ENCODE measurements at places on chromosomes 12 and 14.

- no peak for DNase-seq
Measured at GRCh38 chr14:100294963-100295330, 11.3 kb downstream of the SLC25A29 start.

- DNase-seq, result no peak
Measured at GRCh38 chr12:172732-173161, 41.2 kb downstream of the SLC6A12 start.

- no peak for DNase-seq
Measured at GRCh38 chr12:75816897-75817296, 214.7 kb downstream of the PHLDA1 start.

DNA sequence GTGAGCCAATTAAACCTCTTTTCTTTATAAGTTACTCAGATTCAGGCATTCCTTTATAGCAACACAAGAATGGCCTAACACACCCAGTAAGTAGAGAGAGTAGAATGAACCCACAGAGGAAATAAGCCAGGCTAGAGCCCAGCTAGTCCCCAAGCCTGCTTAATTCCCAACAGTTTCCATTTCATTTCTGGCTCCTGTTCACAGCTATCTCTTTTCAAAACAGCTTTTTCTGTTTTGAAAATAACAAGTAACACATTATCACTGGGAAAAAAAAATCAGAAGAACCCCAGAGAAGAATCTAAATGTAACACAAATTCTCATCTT is 69.0 kb downstream of the HSPB8 start:
- no peak for DNase-seq

GRCh38 chr12:84422340-84422739 is 490.3 kb downstream of the SLC6A15 start:
- DNase-seq, result no peak

DNA sequence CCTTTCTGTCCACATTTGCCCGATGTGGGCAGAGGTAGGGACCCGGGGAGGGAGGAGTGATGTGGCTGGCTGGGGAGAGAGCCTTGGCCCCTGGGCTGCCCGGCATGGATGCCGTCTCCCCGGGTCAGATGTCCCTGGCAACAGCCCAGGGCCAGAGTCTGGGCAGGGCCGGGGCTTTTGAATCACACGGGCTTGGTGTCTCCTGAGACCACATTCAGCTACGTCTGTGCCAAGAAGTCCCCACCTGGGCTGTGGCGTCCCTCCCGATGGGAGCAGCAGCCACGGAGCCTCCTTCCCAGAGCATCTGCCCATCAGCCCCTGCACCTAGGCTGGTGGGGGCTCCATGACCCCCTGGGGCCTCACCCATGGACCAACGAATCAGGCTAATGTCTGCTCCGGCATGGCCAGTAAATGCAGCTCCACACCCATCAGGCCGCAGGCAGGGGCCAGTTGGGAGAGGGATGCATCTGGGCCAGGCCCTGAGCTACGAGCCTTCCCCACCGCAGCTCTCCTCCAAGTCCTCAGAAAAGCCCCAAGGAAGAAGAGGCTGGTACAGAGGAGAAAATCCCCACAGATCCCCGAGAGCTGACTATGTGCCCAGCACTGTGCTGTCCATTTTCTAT is 109.4 kb downstream of the RFLNA start:
- no peak for DNase-seq

DNA sequence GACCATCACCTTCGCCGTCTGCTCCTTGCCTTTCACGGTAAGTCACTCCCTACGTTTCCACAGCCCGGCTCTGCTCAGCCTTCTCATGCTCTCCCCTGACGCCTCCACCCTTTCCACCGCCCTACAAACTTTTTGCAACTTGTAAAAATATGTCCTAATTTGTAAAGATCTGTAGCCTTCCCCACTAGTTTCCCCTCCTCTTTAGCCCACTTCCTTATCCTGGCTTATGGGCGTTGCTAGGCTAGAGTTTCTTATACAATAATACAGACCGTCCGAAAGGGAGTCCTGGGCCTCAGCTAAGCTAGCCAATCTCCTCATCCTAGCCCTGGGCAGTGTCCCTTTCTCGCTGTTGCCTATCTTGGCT is 1.2 kb downstream of the PTGER2 start:
- no peak for DNase-seq

DNA sequence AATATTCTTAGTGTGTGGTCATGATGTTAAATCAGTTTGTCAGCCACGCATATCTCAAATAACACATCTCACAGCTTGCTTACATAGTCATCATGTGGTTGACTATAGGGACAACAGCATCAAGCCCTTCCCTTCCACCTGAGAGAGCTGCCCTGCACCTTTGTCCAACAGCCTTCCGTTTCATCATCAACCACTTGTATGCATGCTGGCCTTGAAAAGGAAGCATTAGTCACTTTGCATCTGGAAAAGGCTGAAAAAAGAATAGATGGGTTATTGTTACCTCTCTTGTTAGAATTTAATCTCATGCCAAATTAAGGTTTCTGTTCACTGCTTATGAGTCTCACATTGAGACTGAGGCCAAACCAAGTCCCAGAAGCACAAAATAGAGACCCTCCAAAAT is 1586.5 kb upstream of the SEL1L start:
- DNase-seq, result no peak

DNA sequence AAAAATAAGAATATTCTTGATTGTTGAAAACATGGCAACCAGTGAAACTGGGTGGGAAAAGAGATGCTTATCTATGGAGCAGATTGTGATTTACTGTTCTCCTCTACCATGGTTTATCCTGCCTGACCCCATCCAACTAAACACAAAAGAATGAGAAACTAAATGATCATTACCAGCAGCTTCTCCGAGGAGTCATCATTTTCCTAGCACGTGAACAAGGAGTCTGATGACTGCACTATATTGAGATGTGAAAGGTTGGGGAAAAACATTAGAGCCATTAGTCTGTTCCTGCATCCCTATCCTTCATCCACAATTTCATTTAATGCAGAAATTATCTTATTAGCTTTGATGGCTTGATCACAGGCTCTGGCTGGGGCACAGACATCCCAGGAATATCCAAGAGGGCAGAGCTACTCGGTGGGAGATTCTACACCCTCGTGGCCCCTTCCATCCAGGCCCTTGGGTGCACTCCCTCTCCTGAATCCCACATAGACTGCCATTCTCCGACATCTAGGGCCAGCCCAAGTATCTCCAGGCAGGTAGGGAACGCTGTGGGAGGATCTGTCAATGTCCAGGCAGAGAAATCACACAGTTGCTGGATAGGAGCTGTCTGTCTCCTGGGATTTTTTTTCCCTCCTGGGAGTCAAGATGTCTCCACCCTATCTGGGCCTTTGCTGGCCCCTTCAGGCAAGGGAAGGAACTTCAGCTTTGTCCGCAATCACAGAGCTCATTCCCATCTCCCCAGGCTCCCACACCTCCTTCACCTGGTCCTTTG is 43.3 kb upstream of the DHRS4 start:
- DNase-seq, result peak; percentile 50

- no peak for DNase-seq
Measured at GRCh38 chr14:51070726-51071125, 24.2 kb downstream of the TRIM9 start.

DNA sequence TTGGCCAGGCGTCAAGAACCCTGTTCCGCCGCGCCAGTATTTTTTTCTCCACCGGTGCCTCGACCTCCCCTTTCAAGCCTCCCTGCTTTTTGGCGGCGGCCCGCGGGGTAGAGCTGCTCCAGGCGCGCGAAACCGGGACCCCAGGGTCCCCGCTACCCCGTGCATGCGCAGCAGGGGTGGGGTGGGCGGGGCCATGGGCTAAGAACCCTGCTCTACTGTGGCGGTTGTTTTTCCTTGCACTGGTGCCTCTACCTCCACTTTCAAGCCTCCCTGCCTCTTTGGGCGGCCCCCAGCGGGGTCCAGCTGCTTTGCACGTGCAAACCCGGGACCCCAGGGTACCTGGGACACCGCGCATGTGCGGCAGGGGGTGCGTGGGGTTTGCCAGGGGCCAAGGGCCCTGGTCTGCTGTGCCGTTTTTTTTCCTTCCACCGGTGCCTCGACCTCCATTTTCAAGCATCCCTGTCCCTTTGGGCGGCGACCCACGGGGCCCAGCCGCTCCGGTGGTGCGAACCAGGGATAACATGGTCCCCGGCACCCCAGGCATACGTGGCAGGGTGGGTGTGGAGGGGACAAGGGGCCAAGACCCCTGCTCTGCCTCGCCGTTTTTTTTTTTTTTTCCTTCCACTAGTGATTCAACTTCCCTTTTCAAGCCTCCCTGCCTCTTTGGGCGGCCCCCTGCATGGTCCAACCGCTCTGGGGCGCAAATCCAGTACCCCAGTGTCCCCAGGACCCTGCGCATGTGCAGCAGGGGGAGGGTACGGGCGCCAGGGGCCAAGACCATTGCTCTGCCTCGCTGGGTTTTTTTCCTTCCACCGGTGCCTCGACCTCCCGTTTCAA is 326.8 kb downstream of the ALG10 start:
- no peak for DNase-seq

DNA sequence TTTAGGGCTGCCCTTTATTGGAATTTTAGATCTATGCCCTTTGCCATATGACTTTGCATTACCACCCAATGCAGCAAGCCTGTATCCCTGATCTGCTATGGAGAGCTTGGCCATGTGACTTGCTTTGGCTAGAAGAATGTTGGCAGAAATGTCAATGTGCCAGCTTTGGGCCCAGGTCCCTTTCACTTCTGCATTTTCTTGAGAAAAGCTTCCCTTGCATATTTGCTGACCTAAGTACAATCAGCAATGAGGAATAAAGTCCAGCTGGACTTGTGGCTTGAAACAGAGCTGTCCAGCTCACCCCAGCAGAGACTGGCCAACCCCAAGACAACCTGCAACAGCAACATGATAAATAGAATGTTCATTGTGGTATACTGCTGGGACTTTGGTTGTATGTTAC is 135.9 kb downstream of the PAH start:
- DNase-seq, result no peak

DNA sequence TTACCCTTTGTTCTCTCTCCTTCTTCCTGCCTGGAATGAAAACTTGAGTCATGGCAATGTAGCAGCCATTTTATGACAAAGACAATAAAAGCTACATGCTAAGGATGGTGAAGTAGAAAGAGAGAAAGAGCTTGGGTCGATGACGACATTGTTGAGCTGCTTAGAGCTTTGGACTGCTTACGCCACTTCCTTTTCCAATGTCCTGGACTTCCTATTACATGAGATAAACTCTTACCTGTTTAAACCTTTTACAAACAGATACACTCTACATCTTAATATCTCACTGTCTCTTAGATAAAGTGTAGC is 70.1 kb downstream of the PEBP1 start:
- no peak for DNase-seq

GRCh38 chr12:64098709-64099354 is 123.3 kb downstream of the KICS2 start:
- no peak for DNase-seq

DNA sequence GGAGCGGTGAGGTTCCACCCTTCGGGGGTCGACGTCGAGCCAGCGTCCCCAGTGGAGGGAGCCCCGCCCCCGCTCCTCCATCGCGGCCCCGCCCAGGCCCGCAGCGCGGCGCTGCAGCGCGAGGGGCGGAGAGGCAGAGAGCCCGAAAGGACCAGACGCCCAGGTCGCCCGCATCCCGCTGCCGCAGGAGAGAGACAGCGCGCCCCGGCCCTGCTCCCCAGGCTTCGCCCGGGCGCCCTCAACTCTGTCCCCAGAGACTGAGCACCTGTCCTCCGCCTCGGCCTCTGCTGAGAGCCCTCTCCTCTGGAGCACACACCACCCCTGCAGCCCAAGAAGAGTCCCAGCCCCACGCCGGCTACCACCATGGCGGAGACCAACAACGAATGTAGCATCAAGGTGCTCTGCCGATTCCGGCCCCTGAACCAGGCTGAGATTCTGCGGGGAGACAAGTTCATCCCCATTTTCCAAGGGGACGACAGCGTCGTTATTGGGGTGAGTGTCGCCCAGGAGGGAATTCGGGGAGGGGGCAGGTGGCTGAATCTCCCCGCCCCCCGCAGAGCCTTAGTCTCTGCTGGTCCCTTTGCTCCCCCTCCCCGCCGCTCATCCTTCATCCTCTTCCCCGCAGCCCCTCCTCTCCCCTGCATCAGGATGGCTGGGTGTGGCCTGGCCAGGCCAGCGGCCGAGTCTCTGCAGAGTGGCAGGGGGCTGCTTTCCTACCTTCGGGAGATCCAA is at the start of gene KIF5A:
TSS of gene KIF5A (plus strand) at position 136 of the 732 bp plus-strand sequence. CDS start at position 364, 228 bp downstream.
- DNase-seq, result peak; percentile 57

DNA sequence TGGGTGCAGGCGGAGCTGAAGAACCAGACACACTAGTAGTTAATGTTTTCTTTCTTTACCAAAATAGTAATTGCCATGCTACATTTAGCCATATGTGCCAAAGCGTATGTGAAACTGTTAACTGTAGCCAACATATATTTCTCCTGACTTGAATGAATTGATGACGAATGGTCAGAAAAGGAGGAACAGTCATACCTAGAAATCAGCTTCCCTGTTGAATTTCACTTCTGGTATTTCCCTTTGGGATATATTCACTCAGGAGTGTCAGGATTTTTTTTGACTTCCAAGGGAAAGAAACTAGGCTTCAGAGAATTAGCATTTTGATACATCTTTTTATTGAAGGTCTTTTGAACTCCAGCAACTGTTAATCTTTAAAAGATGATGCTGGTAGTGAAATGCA is 87.0 kb downstream of the ERC1 start:
- DNase-seq, result no peak

- no peak for DNase-seq
Measured at GRCh38 chr12:47504775-47505446, 200.9 kb downstream of the RPAP3 start.

DNA sequence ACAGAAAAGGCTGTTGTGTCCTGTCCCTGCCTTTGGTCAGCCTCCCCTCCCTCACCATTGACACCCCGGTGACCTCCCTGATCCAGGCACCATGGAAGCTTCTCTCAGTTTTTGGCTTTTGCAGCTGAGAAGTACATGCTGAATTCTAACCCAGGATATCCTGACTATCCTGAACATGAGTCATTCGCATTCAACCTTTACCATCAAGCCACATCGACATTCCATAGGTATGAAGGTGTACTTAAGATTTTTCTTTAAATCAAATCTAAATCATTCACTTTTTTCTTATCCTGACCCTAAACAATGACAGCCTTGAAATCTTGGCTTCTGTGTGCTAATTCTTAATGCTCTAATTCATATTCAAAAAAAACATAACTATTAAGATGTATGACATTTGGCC is 8.7 kb upstream of the KRT78 start:
- no peak for DNase-seq

DNA sequence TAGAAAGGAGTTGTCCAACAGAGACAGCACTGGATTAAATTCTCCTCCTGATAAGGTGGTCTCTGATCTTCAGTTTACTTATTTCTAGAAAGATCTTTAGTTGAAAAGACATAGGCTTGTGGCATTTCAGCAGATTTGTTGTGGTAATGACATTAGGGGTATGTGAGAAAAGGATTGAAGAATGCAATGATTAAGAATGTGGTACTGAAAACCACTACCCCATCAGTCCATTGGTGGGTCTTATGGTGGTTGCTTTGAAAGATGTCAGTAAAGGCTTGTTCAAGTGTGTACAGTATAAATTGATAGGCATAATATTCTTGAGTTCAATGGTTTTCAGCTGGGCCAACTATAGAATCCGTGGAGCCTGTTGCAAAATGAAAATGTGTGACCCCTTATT is 10.8 kb downstream of the PPFIBP1 start:
- DNase-seq, result no peak

- DNase-seq, result no peak
Measured at GRCh38 chr14:100539766-100540140, 47.5 kb downstream of the BEGAIN start.

GRCh38 chr12:132324841-132325732 is 4.3 kb downstream of the GALNT9 start:
- no peak for DNase-seq

Measured in neural crest cell (in vitro differentiated cells).